ENCODE measurements at places on chromosomes 2 and 18.
A peak's percentile ranks its signal among the peaks of the same experiment; 100 is the strongest.

- DNase-seq, result no peak
These were observed 24.2 kb downstream of the TMEM178A start for GRCh38 chr2:39689876-39690275.

DNA sequence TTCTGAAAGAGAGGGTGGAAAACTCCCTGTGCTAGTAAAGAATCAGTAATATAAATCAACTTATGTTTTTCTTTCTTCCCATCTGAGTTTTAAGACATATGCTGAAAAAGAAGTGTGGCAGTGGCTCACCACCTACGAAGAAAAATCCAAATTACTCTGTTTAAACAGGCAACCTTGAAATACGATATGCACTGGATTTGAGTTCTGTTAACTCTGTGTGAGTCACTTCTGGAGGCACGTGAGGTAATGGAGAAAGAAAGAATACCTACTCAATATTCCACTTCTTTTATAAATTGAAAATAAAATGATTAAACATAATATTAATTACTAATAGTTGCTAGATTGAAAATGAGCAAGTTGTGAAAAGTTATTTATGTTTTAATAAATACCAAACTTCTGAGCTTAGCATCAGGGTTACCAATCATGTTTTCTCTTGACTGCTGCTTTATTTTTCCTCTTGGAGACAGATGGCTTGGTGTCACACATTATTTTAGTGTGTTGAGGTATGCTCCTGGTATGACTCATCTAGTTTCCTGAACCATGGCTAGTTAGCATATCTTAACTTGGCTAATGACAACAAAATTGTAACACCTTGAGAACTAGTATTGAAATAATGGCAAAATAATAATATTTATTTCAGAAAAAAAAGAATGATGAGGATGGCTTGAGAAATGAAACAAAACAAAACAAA lies 1705.5 kb upstream of the PIK3C3 start:
- DNase-seq, result peak; percentile 42

DNA sequence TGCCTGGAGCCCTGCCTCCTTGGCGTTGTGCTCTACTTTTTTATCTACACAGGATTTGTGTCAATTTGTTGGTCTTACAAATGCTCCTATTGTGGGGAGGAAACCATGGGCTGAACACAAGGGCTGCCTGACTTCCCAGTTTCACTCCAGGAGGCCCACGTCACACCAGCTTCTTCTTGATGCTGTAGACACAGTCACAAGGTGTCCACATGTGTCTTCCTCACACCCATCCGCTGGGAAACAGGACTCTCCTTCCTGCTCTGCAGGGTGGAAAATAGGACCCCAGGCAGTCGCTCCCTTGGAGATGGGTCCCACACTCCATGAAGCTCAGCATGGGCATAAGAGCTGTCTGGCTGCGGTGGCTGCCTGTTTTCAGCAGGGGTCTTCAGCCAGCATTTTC lies 468.2 kb downstream of the EPHA4 start:
- DNase-seq, result no peak

DNA sequence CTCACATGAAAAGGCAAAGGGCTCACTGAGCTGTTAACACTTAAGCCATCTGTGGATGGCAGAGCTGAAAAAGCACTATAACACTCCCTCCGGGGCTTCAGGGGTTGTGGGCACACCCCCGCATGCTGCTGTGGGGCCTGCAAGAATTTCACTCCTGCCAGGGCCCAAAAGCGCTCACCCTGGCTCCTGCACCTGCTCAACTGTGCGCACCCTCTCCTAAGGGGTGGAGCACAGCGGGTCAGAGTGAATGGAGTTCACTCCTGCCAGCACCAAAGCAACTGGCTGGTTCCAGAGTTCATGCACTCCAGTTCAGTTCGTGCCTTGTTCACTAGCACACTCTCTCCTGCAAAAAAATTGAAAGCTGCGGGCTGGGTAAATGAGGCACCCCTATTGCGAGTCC lies 814.2 kb upstream of the SLC39A10 start:
- no peak for DNase-seq

GRCh38 chr2:109137616-109138015 lies 8.6 kb downstream of the SH3RF3 start:
- no peak for DNase-seq

- DNase-seq, result no peak
These were observed 34.8 kb downstream of the C1D start for GRCh38 chr2:68027959-68028358.

DNA sequence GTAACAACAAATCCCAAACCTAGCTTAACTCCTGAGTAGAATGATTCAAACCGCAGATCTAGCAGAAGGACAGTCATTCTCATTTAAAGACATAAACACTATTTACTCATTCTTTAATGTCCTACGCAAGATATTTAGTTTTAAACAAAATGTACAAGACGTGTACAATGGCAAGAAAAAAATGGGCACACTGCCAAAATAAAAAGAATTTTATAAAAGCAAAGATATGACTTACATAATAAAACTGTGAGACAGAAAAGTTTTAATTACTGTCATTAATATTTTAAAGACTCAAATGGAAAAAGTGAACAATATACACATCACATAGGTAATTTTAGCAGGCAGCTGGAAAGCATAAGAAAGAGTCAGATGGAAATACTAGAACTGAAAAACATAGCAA lies 157.8 kb downstream of the GALNT13 start:
- no peak for DNase-seq

DNA sequence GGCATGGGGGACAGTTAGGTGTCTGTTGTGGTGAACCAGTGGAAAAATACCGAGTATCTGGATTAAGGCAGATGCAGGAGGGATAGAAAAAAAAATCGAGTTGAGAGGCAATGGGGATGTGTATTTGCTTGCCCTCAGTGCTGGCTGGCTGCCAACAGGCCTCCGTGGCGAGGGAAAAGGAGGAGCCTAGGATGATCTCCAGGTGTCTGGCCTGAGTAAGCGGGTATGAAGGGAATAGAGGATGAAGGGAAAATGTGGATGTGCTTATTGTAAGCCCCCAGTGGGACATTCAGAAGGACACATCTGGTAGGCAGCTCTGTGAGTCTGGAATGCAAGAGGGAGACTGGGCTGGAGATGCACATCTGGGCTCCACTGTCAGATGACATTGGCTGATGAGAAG lies 22.8 kb downstream of the KCNS3 start:
- DNase-seq, result no peak

DNA sequence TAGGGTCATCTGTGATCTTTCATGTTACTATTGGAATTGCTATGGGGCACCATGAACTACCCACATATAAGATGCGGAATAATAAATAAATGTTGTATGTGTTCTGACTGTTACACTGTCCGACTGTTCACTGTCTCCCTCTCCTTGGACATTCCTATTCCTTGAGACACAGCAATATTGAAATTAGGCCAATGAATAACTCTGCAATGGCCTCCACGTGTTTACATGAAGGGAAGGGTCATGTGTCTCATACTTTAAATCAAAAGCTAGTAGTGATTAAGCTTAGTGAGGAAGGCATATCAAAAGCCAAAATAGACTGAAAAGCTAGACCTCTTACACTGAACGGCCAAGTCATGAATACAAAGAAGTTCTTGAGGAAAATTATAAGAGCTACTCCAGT lies 751.3 kb downstream of the SOCS6 start:
- peak; percentile 24 for DNase-seq

DNA sequence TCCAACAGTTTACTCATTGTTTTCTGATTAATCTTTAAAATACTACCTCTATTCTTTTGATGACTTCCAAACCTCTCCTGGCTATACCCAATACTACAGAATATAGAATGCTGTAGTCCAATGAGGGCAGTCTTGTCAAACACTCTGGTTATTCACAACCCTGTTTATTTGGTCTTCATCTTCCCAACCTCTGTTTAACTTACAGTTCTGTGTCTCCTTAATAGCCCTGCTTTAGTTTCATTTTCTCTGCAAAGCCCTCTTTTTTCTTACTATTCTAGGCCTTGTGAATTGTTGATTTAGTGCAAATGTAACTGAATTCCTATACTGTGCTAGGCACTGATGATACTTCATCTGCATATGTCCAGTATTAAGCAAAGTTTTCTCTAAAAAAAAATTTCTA lies 40.0 kb downstream of the ACVR2A start:
- DNase-seq, result peak; percentile 13

GRCh38 chr2:177334940-177335543 lies 57.5 kb upstream of the AGPS start:
- peak; percentile 49 for DNase-seq
